ENCODE measurements at places on chromosomes 13 and 19. TPM values are rescaled to one million over a fixed set of nuclear protein-coding genes. Genes with fewer than 3 reads are reported as not detected.

The HOMER3 gene
- 13.5 TPM for total RNA-seq

The ABCC4 gene
- 15.8 TPM for total RNA-seq

The TSSK6 gene
- 2.6 TPM for total RNA-seq

The CBARP gene
- total RNA-seq = 0.32 TPM

DNA sequence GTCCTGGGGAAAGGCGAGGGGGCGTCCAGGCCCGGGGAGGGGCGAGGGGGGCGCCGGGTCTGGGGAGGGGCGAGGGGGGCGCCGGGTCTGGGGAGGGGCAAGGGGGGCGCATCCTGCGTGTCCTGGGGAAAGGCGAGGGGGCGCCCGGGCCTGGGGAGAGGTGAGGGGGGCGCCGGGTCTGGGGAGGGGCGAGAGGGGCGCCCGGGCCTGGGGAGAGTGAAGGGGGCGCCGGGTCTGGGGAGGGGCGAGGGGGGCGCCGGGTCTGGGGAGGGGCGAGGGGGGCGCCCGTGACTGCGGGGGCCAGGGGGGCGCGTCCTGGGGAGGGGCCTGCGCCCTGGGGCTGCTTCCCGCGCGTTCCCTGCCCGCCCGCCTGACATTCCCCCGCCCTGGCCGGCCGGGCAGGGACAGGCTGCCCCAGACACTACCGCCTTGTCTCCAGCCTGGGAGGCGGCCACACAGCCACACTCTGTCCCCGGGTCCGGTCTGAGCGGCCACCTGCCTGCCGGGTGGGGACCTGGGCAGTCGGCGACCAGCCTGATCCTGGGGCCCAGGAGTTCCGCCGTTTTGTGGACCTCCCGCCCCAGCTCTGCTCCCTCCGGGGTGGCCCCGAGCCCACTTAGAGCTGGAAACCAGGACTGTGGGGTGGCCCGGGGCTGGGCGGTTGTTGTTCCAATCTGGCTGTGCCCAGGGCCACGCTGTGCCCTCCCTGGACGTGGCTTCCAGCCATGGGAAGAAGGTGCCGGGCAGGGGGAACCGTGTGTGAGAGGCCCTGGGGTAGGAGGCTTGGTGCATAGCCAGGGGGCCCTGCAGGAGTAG, 11.8 kb downstream of the PALM start:
- H3K27me3 ChIP-seq = peaks cover 52% of the 10 kb centered on the region
- H3K4me3 ChIP-seq = no peak overlapping the region
- H3K36me3 ChIP-seq = no peaks in the 10 kb centered on the region

DNA sequence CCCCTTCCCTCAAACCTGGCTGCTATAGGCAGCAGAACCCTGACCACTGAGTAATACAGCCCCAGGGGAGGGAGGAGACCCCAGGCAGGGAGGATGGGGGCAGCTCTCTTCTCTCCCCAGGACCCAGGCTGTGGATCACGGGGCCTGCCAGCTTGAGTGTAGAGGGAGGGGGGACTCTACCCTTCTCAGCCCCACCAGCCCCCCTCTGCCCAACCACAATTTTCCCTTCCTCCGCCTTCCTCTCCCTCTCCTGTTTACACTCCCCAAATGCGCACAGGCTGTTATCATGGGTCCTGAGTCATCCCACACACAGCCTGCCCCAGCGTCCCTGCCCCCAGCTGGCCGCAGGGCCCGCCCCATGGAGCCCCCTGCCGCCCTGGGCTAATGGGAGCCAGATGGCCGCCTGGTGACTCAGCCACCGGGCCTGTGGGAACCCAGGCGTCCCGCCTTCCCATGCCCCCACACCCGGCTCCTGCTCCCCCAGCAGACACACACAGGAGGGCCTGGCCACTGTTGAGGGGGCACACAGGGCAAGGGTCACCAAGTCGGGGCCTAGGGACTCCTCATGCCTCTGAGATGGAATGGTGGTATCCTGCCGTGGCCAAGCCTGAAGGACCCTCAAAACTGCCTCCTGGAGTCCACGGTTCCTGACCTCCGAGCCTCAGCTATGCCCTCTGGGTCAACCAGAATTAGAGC, 13.6 kb downstream of the CCDC97 start:
- H3K27me3 ChIP-seq = peaks cover 20% of the 10 kb centered on the region
- no peak overlapping the region for H3K4me3 ChIP-seq
- peak; percentile 51 for DNase-seq
- H3K27ac ChIP-seq = peak overlapping the region; percentile 85
- H3K36me3 ChIP-seq = no peaks in the 10 kb centered on the region
- H3K4me1 ChIP-seq = peaks cover 56% of the 10 kb centered on the region

DNA sequence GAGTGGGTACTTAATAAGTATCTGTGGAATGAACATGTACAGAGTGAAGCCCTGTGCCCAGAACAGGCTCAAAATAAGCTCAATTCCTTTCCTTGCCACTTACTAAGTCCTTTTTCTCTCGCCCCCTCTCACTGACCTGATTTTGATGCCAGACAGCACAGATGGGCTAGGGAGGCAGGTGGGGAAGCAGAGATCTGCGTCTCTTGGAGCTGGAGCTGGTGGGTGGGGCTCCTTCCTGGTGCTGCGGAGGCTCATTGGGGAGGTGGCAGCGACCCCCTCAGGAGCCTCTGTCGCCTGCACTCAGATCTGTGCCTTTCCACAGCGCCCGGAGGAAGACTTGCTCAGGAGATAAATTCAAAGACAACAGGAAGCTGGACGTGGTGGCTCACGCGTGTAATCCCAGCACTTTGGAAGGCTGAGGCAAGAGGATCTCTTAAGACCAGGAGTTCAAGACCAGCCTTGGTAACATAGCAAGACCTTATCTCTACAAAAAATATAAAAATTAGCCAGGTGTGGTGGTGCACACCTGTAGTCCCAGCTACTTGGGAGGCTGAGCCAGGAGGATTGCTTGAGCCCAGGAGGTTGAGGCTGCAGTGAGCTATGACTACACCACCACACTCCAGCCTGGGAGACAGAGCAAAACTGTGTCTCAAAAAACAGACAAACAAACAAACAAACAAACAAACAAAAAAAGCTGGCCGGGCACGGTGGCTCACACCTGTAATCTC, 14.6 kb downstream of the AKT2 start:
- peaks cover 6% of the 10 kb centered on the region for H3K4me1 ChIP-seq
- no peak overlapping the region for H3K4me3 ChIP-seq
- no peaks in the 10 kb centered on the region for H3K36me3 ChIP-seq
- no peaks in the 10 kb centered on the region for H3K27me3 ChIP-seq
- DNase-seq = no peak

- peaks cover 2% of the 10 kb centered on the region for H3K4me1 ChIP-seq
- DNase-seq = no peak
- H3K36me3 ChIP-seq = no peaks in the 10 kb centered on the region
- no peak overlapping the region for H3K4me3 ChIP-seq
- no peak overlapping the region for H3K27ac ChIP-seq
Measured at GRCh38 chr13:70390064-70390463, 281.8 kb upstream of the KLHL1 start.

GRCh38 chr13:71851498-71852409, 15.2 kb downstream of the DACH1 start:
- DNase-seq = no peak
- no peaks in the 10 kb centered on the region for H3K36me3 ChIP-seq

DNA sequence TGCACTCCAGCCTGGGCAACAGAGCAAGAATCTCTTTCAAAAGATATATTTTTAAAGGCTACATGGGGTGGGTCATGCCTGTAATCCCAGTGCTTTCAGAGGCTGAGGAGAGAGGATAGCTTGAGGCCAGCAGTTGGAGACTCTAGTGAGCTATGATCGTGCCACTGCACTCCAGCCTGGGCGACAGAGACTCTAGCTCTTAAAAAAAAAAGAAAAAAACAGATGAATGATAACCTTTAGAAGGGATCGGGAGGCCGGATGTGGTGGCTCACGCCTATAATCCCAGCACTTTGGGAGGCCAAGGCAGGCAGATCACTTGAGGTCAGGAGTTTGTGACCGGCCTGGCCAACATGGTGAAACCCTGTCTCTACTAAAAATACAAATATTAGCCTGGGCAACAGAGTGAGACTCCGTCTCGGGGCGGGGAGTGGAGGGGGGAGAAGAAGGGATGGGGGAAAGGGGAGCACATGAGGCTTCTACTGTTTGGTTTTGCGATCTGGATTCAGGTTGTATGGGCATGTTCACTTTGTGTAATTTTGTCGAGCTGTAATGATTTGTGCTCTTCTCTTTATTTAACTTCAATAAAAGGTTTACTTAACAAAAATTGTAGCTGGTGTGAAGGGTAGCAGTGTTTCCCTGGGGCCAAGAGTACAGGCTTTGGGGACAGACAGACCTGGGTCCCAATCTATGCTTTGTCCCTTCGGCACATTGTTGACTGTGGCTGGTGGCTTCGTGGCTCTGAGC, 1.1 kb upstream of the PSMC4 start:
- H3K27me3 ChIP-seq = no peaks in the 10 kb centered on the region
- H3K27ac ChIP-seq = peak overlapping the region; percentile 96
- DNase-seq = no peak

- no peak overlapping the region for H3K4me3 ChIP-seq
- H3K4me1 ChIP-seq = no peaks in the 10 kb centered on the region
- H3K27me3 ChIP-seq = no peaks in the 10 kb centered on the region
- H3K27ac ChIP-seq = no peak overlapping the region
- no peaks in the 10 kb centered on the region for H3K36me3 ChIP-seq
- DNase-seq = no peak
Measured at GRCh38 chr19:4492337-4493103, 20.4 kb downstream of the HDGFL2 start.

DNA sequence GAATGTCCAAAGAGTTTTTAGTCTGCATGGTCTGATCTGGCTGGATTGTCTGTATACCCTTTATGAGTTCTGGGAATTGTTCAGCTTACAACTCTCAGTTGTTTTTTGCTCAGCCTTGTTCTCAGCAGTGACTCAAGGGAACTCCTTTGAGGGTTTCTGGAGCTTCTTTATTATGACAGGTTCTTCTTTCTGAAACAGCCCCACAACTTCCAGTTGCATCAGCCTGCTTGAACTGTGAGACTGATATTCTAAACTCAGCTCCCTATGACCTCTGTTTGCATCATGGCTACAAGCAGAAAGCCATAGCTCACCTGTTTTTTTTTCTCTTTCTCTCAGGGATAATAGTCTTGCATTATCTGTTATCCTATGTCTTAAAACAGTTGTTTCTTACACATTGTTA, 85.0 kb downstream of the TDRD3 start:
- H3K27ac ChIP-seq = no peak overlapping the region
- no peak for DNase-seq
- no peaks in the 10 kb centered on the region for H3K36me3 ChIP-seq
- no peaks in the 10 kb centered on the region for H3K4me1 ChIP-seq
- H3K27me3 ChIP-seq = no peaks in the 10 kb centered on the region

DNA sequence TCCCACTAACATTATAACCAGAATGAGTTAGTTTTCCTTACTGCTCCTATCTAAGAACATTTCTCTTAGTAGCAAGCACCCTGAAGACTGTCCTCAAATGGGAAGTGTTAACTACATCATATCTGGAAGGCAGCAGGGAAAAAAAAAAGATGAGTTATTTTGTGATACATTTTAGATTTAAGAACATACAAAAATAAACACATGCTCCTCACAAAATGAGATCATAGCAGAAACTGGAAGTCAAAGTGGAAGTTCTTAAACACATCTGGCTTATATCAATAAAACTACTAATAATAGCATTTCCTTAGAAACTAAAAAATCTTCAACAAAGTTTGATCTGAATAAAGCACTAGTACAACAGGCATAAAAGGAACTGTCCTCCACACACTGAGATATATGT, 70.4 kb downstream of the SLITRK6 start:
- no peaks in the 10 kb centered on the region for H3K27me3 ChIP-seq
- peaks cover 5% of the 10 kb centered on the region for H3K4me1 ChIP-seq
- no peak overlapping the region for H3K4me3 ChIP-seq

GRCh38 chr13:100323937-100324336, 235.0 kb downstream of the PCCA start:
- no peaks in the 10 kb centered on the region for H3K4me1 ChIP-seq
- H3K36me3 ChIP-seq = no peaks in the 10 kb centered on the region
- H3K27me3 ChIP-seq = no peaks in the 10 kb centered on the region
- no peak for DNase-seq
- H3K27ac ChIP-seq = no peak overlapping the region
- no peak overlapping the region for H3K4me3 ChIP-seq

DNA sequence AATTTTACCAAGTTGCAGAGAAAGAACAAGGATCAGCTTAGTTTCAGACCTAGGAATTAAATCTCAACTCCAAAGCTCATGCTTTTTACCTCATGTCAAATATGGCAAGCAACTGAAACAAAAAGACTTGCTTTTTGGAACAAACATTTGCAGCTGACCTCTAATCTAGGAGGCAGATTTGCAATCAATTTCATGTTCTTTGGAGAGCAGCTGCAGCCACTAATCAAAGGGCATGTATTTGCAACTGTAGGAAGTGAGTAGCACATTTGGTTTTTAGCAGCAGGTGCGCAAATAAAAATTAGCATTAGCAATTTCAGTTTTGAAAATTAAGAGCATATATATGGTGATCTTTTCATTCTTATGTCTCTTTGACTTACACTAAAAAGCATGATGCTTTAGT, 459.3 kb upstream of the SLC10A2 start:
- H3K27ac ChIP-seq = no peak overlapping the region
- no peak overlapping the region for H3K4me3 ChIP-seq
- DNase-seq = no peak
- H3K36me3 ChIP-seq = no peaks in the 10 kb centered on the region

GRCh38 chr13:72368031-72368430, 359.4 kb downstream of the MZT1 start:
- H3K27ac ChIP-seq = no peak overlapping the region
- H3K27me3 ChIP-seq = no peaks in the 10 kb centered on the region
- DNase-seq = no peak
- H3K4me3 ChIP-seq = no peak overlapping the region

- no peak overlapping the region for H3K4me3 ChIP-seq
- no peak overlapping the region for H3K27ac ChIP-seq
- H3K4me1 ChIP-seq = no peaks in the 10 kb centered on the region
Measured at GRCh38 chr13:91162589-91162988, 184.9 kb upstream of the MIR17HG start.

- peak; percentile 34 for DNase-seq
- no peaks in the 10 kb centered on the region for H3K27me3 ChIP-seq
- no peaks in the 10 kb centered on the region for H3K36me3 ChIP-seq
- no peak overlapping the region for H3K27ac ChIP-seq
Measured at GRCh38 chr19:39524495-39524894, 8.2 kb downstream of the EID2B start.

DNA sequence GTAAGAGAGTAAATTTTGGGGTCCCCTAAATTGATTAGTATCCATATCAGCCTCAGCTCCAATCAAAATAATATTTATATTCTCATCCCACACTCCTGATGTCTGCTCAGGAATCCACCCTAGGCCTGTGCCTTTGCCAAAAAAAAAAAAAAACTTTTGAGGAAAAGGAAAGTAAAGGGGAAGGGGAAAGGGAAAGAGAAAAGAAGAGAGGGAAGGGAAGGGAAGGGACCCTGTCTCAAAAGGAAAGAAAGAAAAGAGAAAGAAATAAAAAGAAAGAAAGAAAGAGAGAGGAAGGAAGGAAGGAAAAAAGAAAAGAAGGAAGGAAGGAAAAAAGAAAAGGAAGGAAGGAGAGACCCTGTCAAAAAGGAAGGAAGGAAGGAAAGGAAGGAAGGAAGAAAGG, 91.8 kb upstream of the CACNA1A start:
- no peak overlapping the region for H3K4me3 ChIP-seq
- H3K4me1 ChIP-seq = no peaks in the 10 kb centered on the region
- H3K36me3 ChIP-seq = no peaks in the 10 kb centered on the region
- no peak for DNase-seq

- peak within 1 kb of the TSS; percentile 43 for H3K4me3 ChIP-seq
- H3K36me3 ChIP-seq = no peaks in the 10 kb centered on the region
- peaks cover 21% of the 10 kb centered on the region for H3K27me3 ChIP-seq
- H3K4me1 ChIP-seq = peaks cover 17% of the 10 kb centered on the region
- DNase-seq = peak; percentile 94
Measured at GRCh38 chr19:6530386-6531162, at the start of gene TNFSF9. Gene TNFSF9, plus strand, starts transcription at chr19:6531026. Its CDS starts 11 bp downstream, at chr19:6531037.

- H3K4me1 ChIP-seq = no peaks in the 10 kb centered on the region
- no peak for DNase-seq
- no peaks in the 10 kb centered on the region for H3K36me3 ChIP-seq
- H3K4me3 ChIP-seq = no peak overlapping the region
- H3K27ac ChIP-seq = no peak overlapping the region
- H3K27me3 ChIP-seq = no peaks in the 10 kb centered on the region
Measured at GRCh38 chr19:6446452-6446851, 12.9 kb upstream of the SLC25A41 start.

Data from transverse colon (tissue), 4 donors.